ENCODE measurements at places on chromosomes 2 and 18.

DNA sequence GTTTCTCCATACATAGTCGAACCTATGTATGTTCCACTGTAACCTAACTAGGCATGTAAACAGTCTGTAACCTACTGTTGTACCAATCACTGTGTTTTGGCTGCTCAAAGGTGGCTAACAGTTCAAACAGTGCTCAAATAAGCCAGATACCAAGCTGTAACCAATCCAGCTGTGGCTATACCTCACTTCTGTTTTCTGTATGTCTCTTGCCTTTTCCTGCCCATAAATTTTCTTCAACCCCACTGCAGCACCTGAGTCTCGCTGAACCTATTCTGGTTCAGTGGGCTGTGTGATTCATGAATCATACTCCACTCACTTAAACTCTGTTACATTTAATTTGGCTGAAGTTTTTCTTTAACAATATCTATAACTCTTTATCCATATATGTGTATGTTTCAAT lies 340.7 kb downstream of the LPIN1 start:
- DNase-seq, result no peak

- peak; percentile 84 for DNase-seq
Observed at GRCh38 chr2:62501794-62502500, 4.0 kb downstream of the TMEM17 start.

- no peak for DNase-seq
Observed at GRCh38 chr2:63844616-63845015, 2.9 kb downstream of the UGP2 start.

GRCh38 chr2:216971593-216971992 lies 111.7 kb upstream of the TNP1 start:
- DNase-seq, result no peak

DNA sequence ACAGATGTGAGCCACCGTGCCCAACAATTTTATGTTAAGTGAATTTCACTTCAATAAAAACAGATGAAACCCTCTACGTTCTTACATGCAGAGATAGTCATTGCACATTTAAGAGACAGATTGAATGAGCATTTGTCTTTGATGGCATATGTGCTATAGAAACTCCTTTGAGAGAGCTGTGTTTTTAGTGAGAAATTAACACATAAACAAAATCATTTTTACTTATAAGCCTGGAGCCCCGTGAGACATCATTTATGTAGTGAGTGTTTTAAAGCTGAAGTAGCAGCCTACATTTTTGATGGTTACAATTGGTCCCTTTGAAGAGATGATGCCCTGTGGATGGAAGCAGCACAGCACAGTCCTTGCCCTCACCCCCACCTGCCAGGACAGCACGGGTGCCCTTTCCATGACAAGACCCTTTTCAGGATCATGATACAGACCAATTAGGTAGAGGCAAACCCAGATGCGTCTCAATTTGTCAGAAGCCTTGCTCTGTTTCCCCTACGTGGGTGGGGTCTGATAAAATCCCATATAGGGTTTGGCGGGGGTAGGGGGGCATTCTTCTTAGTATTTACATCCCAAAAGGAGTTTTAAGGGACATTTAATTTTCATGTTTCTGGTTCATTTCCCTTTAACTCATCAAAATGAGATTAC lies 237.1 kb downstream of the BCL2 start:
- DNase-seq, result no peak

- DNase-seq, result no peak
Observed at GRCh38 chr2:99735753-99736152, 245.9 kb upstream of the REV1 start.

DNA sequence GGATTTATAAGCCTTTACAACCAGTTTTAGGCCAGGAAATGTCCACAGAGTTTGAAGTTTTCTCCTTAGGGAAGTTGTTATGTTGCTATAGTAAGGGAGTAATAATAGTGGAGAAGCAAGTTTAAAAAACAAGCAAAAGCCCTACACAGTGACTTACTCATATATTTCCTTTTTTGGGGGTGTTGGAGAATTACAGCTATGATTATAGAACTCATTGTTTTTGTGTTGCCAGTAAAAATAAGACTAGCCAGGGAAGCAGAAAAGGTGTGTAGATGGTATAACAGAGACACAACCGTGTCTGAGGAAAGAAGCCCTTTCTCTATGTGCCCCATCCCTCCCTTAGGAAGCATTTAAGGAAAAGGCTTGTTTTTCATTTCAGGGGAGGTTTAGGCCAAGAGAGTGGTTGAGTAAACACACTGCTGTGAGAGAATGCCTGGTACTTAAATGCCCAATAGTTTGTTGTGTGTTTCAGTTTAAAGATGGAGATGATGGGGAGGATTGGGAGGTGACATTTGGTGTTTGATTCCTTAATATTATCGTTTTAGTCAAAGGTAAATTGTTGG lies 2.3 kb downstream of the VAPA start:
- peak; percentile 18 for DNase-seq

DNA sequence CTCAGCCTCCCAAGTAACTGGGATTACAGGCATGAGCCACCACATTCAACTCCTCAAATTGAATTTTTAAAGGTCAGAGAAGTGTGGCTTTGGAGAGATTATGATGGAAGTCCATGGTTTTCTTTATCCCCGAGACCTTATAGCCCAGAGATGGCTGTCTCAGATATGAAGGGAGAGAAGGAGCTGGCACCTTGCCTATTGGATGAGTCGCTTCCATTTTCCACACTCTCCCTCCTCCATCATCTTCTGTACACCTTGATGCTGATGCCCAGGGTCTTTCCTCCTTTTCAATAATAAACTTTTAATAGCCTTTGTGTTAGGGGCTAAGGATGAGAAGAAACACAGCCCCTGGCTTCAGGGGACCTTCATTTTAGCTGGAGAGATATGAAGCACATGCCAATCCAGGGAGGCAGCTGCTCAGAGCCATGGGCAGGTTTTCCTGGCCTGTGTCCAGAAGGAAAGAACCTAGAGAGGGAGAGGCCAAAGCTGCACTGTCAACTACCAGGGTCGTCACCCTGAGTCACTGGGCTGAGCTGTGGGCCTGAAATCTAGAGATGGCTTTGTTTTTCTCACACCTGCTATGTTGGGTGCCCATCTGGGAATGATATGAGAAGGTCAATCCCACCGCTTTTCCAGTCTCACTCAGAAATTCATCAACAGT lies 146.0 kb upstream of the SERTAD2 start:
- no peak for DNase-seq

Measured in iris pigment epithelial cell (primary cell).